ENCODE measurements at places on chromosomes 2 and 18. TPM values are rescaled to one million over a fixed set of nuclear protein-coding genes. Genes with fewer than 3 reads are reported as not detected.

Gene SCN7A
- polyA plus RNA-seq: 0.03 TPM

- DNase-seq: no peak
These were observed 121.7 kb downstream of the KLHL29 start for GRCh38 chr2:23506531-23507266.

GRCh38 chr18:45660746-45661145 is 45.5 kb downstream of the SLC14A2 start:
- no peak for DNase-seq

DNA sequence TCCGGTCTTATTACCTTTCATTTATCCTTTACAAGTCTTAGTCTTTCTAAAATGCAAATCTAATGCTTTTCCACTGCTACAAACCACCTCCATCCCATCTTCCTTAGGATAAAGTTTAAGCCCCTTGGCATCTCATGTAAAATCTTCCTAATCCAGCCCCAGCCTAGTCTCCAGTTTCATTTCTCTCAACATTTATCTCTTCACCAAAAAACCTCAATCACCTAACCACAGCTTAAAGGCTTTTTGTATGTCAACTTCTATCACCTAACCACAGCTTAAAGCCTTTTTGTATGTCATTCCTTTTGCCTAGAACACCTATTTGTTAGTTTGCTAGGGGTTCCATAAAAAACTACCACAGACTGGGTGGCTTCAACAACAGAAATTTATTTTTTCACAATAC is 4.2 kb downstream of the TRAK2 start:
- DNase-seq: no peak

DNA sequence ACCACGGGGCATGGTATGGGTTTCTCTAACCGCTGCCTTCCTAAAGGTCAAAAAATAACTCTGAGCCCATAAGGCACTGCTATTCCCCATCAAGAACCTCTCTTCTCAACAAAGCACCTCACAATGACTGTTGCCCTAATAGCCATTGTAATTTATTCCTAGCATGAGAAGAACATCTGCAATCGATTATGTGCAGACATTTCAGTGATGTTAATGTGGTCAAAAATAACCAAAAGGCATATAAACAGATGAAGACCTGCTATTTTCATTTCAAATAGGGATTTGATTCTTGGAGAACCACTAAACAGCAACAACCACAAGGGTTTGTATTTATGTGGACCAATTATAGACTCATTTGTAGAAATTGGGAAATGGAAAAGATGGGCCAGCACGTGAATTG is 356.6 kb downstream of the FBXO15 start:
- no peak for DNase-seq

- no peak for DNase-seq
These were observed 30.3 kb downstream of the TFCP2L1 start for GRCh38 chr2:121254748-121255147.

GRCh38 chr2:133508546-133509165 is 59.6 kb downstream of the NCKAP5 start:
- no peak for DNase-seq

Measured in H1 (cell line).